ENCODE measurements at places on chromosomes 2 and 18. TPM values are rescaled to one million over a fixed set of nuclear protein-coding genes. Genes with fewer than 3 reads are reported as not detected.

The FBXO36 gene
- total RNA-seq: 1.9 TPM

The BBS5 gene
- 7.7 TPM for total RNA-seq

The ASB18 gene
- total RNA-seq: not detected

The LIMS2 gene
- 55.2 TPM for total RNA-seq

The TUBB8B gene
- not detected for total RNA-seq

The SNTG2 gene
- not detected for total RNA-seq

The DSG1 gene
- total RNA-seq: not detected

Measured in pericardium fibroblast (primary cell).